ENCODE measurements at places on chromosomes 4 and X.

GRCh38 chr4:143768007-143768591, 67.6 kb upstream of the FREM3 start:
- DNase-seq: no peak

GRCh38 chr4:41148292-41148691, 66.0 kb downstream of the APBB2 start:
- DNase-seq: no peak

GRCh38 chr4:141046255-141046654, 87.0 kb downstream of the RNF150 start:
- no peak for DNase-seq

DNA sequence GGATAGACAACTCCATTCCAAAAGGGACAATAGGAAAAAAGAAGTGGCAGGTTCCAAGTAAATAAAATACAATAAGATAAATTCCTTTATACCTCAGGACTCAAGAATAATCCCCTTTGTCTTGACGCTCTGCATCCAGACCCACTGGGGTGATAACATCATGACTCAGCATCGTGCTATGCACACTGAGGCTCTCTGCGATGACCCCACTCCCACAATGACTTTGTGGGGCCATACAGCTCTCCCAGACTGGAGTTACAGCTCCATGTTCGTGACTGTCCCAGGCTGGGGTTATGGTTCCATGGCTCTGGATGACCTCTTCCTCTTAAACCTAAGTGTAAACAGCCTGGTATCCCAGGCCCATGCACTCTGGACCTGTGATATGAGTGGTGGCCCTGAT, 254.5 kb upstream of the ADGRL3 start:
- DNase-seq: no peak

- no peak for DNase-seq
These were observed 3.9 kb downstream of the RNF128 start for GRCh38 chrX:106730401-106730800.

GRCh38 chr4:77617203-77617602, 11.6 kb downstream of the CXCL13 start:
- no peak for DNase-seq

GRCh38 chr4:1880332-1880731, 9.1 kb downstream of the NSD2 start:
- DNase-seq: no peak

GRCh38 chr4:125041372-125041930, 273.3 kb upstream of the FAT4 start:
- DNase-seq: no peak

- no peak for DNase-seq
These were observed 41.6 kb downstream of the ZFP42 start for GRCh38 chr4:188037003-188037713.

DNA sequence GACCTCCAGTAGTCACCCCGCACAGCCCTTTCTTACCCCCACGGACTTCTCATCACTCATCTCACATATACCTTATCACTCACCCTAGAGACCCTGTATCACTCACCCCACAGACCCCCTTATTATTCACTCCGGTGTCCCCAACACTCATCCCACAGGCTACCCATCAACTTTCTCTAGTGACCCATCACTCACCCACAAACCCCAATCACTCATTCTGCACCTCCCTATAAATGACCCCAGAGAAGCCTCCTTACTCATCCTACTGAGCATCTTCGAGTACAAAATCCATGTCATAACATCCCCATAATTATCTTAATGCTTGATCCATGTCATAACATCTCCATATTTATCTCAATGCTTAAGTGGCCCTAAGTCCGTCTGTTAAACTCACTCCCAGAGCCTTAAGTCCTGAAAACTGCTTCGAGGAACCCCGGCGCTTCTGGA, 934 bp downstream of the ZNF41 start:
- no peak for DNase-seq

DNA sequence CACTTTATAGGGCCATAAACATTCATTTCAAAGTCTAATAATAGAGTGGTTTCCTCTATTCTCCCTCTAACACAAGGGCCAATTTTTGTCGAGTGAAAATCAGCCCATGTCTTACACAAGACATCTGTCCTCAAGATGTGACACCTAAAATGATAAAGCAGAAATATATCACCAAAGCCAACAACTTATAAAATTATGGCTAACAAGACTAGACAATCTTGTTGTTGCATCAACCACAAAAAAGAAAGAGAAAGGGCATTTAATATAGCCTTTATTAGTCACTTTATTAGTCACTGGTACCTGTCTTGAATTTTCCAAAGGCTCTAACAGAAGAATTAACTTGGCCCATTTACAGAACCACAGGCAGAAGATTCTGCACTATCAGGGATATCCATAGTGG, 161.6 kb downstream of the SMIM20 start:
- no peak for DNase-seq

GRCh38 chrX:72142094-72142793, 10.5 kb upstream of the RTL5 start:
- no peak for DNase-seq

GRCh38 chr4:71635139-71635748, 148.6 kb downstream of the GC start:
- no peak for DNase-seq

GRCh38 chrX:100710816-100711215, 21.1 kb downstream of the SYTL4 start:
- no peak for DNase-seq

DNA sequence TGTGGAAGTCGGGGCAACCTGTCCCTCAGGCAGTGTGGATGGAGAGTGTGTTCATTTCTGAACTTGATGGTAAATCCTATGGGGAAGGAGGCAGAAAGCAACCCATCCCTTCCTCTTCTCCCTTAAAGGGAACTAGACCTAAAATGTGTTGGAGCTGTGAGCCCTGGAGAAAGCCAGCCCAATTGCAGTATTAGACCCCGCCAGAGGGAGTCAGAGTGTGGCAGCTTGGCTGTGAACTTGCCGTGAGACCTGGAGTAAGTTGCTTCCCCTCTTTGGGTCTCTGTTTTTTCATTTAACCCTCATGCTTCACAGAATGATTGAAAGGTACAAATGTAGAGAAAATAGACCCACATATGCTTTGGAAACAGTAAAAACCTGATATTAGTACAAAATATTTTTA, 108.7 kb upstream of the PAK3 start:
- DNase-seq: no peak

DNA sequence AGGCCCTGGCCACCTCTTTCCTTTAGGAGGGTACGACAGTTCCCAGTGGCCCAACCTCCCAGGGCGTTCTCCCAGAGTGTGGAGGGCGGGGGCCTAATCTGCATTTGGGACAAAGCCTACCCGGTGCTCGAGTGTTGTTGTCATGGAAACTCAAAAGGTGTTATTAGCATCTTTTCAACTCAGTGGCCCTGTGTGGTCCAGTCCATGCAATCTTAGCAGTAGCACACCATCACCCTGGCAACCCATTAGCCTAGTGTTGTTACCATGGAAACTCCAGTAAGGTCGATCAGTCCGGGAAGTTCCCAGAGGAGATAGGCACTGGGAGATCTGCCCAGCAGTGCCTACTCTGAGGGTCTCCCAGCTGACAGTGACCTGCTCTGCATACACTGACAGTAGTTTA, 20.2 kb downstream of the APLN start:
- no peak for DNase-seq

- DNase-seq: no peak
These were observed 44.6 kb upstream of the GC start for GRCh38 chr4:71828470-71828869.

DNA sequence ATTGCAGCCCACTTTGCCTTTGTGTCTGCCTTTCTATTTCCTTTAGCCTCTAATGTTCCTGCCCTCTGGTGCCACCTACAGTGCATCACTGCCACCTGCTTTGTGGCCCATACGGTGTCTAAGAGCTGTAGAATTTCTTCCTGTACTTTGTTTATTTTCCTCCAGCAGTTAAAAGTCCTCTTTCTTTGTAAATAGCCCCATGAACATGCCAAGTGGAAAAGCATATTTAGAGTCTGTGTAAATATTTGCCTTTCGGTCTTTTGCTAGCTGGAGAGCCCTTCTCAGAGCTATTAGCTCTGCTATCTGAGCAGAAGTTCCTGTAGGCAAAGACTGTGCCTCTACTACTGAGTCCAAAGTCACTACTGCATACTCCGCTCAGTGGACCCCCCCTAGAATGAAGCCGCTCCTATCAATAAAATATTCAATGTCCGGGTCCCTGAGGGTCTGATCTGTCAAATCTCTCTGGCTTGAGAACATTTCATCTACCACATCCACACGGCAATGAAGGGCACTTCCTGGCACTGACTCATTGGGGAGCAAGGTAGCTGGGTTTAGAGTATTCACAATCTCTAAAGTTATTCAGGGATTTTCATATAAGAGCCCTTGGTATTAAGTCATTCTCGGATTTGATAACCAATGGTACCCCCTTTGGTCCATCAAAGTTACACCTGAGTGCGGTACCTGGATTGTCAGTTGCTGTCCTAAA, 36.3 kb downstream of the SULT1E1 start:
- no peak for DNase-seq

- no peak for DNase-seq
These were observed 94.4 kb upstream of the LIMCH1 start for GRCh38 chr4:41443340-41444079.

GRCh38 chr4:3427134-3427476, 14.7 kb upstream of the HGFAC start:
- DNase-seq: no peak

DNA sequence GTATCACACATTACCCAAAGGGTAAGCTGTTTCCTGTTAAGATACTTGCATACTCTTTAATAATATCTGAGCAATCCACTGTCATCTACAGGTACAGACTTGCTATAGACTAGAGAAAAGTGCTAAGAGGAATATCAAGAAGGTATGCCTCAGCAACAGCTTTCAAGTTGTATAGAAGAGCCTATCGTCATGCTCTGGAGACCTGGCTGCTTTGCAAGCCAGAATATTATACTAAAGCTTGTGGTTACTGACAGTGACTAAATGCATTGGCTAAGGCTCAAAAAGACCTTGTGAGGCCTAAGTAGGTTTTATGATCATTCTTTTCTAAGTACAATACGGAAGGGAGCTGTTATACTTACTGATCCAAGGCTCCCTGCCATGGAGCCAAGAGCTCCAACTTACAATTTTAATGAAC, 11.3 kb downstream of the LAMP2 start:
- no peak for DNase-seq

- no peak for DNase-seq
These were observed 73.6 kb downstream of the STK32B start for GRCh38 chr4:5124876-5125275.

- no peak for DNase-seq
These were observed 10.6 kb downstream of the RS1 start for GRCh38 chrX:18661273-18661672.

GRCh38 chr4:76373919-76374552, 46.9 kb downstream of the CCDC158 start:
- no peak for DNase-seq

GRCh38 chrX:39653691-39654090, 444.1 kb downstream of the BCOR start:
- no peak for DNase-seq

DNA sequence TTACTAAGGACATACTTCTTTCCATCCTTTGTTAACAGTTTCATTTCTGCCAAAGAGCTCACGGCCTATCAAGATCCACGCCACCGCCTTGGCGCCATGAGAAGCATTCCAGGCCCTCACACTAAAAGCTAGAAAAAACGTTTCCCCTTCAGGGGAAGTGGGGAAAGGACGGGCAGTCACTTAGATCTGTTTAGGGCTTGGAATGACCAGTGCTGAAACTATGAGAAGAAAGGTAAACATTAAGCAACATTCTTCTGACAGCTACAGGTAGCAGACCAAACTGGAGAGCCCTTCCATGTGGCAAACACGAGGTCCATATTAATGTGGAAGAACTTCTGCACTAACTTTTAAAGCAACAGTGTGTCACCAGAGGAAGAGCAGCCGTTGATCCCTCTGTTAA, 146.7 kb downstream of the SH3KBP1 start:
- DNase-seq: no peak
